ENCODE measurements at places on chromosomes 16 and 17.

- no peak for DNase-seq
These were observed 1.6 kb upstream of the FBXL20 start for GRCh38 chr17:39402890-39403605.

DNA sequence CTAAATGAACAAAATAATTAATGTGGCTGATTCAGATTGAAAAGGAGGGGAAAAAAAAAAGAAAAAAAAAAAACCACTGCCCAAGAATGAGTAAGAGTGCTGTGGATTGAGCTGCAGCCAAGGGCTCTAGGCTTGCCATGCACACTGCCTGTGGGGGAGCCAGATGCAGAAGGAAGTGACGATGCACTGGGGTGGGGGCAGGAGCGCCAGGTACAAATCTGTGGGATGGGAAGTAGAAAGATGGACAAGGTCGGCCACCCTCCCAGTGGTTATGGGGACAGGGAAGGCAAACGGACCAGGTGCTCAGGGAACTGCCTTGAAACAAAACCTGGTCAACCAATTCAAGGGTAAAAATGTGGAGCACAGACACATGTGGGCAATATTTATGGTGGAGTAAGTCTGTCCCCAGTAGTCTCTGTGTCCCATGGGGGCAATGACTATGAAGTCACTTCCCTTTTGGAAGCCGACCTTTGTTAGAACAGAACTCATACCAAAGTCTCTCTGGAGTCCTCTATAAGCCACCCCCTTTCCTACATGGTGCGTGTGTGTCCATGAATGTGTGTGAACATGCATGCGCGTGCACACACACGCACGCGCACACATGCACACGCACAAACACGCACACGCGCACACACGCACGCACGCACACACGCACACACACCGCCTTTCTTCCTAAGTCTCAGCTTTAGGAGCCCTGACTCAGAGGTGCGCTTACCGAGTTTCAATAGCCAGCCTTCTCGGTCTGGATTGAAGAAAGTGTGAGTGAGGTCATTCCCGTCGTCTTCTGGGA, 84.3 kb downstream of the CYTH1 start:
- peak; percentile 17 for DNase-seq

DNA sequence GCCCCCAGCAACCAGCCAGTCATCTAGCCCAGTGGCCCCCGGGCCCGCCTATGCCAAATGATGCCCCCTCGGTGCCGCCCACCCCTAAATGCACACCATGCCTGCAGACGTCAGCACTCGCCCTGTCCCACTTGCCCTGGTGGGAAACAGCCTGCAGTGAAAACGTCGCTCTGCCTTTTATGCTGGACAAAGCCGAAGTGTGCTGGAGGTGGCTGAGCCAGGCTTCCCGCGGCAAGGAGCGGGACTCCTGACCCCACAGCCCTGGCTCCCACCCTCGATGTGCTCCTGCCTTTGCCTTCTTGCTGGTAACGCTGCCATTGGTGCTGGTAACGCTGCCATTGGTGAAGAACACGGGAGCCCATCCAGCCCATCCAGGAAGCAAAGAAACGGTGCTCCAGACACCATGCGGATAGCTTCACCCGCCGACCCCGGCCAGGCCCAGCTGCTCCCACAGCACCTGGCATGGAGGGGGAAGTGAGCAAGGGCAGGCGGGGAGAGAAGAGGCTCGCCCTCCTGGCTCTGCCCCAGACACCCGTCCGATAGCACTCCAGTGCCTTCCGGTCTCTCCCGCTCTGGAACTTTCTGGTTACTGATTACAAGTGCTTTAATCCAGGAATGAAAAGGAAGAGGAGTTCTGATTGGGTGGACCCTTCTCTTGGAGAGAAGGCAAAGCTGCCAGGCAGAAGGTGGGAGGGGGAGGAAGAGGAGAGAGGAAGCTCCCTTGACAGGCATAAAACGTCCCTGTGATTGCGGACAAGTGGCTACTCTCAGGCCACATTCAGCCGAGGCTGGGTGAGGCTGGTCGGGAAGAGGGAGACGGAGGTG, 4.0 kb upstream of the BAIAP2 start:
- no peak for DNase-seq

DNA sequence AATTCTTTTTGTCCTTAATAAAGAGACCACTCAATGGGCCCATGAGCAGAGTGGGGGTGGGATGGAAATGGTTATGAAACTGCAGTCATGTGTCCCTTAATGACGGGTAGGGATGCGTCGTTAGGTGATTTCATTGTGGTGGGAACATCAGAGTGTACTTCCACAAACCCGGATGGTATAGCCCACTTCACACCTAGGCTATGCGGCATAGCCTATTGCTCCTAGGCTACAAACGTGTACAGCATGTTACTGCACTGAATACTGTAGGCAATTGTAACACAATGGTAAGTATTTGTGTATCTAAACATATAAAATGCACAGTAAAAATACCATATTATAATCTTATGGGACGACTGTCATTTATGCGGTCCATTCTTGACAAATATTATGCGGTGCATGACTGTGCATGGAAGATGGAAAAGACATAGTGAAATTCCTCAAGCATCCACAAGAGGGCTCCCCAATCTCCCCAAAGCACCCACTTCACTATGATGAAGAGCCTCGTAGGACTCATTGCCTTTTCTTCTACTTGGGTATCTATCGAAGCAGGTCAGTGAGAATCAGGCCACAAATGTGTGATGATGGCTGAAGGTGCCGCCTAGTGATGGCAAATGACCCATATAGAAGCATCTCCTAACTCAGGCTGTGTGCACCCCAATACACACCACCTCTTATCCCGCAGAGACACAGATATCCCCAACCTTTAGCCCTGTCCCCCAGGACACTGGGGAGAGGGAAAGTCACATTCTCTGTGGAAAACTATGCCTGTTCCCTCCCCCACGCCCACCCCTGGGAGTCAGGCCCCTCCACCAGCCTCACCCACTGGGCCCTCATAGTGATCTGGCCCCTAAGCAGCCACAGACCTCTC, 43.5 kb downstream of the TBX21 start:
- no peak for DNase-seq

GRCh38 chr16:2497695-2498484, 15.9 kb upstream of the ATP6V0C start:
- DNase-seq: no peak

DNA sequence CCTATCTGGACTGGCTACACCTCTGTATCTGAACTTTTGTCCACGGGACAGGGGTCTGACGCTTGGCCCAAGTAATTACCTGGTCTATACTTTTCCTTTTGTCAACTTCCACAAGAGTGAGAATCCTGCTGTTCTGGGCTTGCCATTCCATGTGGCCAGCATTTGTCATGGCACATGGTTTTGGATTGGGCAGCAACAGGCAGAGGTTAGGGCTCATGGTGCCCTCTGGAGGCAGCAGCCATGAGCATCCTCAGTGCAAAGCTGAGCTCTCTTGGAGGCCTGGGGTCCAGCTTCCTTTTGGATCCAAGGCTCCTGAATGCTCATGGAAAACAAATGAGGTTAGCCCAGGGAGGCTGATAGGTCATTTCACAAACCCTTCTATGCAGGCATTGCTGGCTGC, 7.5 kb upstream of the EDC4 start:
- DNase-seq: no peak

- no peak for DNase-seq
These were observed 9.4 kb downstream of the C16orf89 start for GRCh38 chr16:5056352-5056751.

DNA sequence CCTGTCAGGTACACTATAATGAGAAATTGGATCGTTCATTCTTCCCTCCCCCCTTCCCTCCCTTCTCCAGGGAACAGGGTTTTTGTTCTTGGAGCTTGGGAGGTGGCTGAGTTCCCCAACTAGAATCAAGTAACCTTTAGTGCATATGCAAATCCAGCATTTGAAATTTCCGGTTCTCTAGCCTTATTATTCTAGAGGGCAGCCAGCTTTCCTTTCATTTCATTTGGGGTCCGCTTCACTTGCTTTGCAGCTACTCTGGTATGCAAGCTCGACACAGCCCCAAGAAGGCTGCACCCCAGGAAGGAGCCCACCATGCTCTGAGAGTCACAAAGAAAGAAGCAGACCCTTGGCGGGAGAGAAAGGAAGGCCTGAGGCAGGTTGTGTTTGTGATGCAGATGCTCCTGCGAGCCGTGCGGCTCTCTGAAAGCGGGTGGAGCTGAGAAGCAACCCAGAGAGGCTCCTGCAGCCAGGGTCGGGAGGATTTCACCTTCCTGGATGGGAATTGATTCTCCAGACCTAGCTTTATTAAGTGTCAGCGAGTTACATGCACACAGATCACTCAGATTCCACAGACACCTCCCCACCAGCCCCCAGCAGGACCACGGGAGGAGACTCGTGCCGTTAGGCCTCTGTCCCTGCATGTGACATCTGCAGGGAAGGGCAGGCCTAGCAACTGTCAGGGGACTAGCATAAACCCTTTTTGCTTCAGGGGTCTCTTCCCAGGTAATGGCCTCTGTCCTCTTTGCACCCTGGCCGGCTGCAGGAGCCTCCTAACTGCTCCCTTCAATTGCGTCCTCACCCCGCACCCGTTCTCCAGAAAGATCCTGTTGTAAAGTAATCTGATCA, 34.5 kb downstream of the PMM2 start:
- DNase-seq: no peak

- no peak for DNase-seq
These were observed 29.8 kb downstream of the COX4I1 start for GRCh38 chr16:85829171-85829719.

GRCh38 chr17:54789101-54789880, 111.4 kb upstream of the TOM1L1 start:
- DNase-seq: no peak

All from AG09309 (cell line).